Aorta (tissue), 5 donors: ENCODE measurements at places on chromosomes 12 and 14. TPM values are rescaled to one million over a fixed set of nuclear protein-coding genes. Genes with fewer than 3 reads are reported as not detected.

DNA sequence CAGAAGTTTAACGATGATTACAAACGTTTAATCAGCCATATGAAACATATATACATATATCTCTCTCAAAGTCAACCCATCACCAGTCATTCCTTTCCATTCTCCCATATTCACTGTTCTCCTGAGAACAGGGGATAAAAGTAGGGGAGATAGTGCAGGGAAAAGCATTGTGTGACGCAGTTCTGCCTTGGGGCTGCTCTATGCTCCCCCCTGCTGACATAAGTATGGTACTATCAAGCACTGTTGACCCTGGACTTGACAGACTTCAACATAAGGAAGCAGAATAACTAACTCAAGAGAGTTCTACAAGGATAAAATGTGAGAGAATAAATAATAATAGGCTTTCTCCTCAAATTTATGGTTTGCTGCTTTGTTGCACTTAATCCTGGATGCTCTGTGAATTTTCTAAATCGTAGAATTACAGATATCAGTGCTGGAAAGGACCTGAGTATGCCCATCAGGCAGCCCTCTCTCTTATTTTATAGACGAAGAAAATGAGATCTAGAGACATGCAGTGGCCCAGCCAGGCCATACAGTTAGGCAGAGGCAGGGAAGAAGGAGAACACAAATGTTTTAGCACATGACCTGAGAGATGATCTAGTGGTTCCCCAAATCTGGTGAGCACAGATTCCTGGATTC, 87.2 kb downstream of the SCN8A start:
- DNase-seq = no peak

DNA sequence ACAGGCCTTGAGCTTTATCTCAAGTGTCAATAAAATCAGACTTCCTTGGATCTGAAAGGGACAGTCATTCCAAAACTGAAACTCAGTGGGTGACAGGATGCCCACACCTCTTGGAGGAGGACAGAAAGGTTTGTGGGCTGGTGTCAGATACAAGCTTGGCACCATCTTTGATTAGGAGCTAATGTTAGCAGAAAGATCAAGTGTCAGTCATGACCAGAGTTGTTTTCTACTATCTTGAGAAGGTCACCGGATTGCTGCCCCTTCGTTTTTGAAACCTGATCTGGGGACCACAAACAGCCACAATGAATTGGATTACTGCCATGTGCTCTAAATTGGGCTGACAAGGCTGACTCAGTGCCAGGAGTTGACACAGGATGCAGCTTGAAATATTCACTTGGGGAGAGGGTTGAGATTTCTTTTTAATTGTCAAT, 88.3 kb downstream of the OTOGL start:
- no peak for DNase-seq

PLEKHG7 gene
- not detected for total RNA-seq

GPX2 gene
- total RNA-seq = not detected

LHX5 gene
- not detected for total RNA-seq

TAS2R30 gene
- 8.6 TPM for total RNA-seq

GLT8D2 gene
- 64.4 TPM for total RNA-seq

- DNase-seq = no peak
Observed at GRCh38 chr12:116135209-116135930, 142.1 kb downstream of the MED13L start.

DNA sequence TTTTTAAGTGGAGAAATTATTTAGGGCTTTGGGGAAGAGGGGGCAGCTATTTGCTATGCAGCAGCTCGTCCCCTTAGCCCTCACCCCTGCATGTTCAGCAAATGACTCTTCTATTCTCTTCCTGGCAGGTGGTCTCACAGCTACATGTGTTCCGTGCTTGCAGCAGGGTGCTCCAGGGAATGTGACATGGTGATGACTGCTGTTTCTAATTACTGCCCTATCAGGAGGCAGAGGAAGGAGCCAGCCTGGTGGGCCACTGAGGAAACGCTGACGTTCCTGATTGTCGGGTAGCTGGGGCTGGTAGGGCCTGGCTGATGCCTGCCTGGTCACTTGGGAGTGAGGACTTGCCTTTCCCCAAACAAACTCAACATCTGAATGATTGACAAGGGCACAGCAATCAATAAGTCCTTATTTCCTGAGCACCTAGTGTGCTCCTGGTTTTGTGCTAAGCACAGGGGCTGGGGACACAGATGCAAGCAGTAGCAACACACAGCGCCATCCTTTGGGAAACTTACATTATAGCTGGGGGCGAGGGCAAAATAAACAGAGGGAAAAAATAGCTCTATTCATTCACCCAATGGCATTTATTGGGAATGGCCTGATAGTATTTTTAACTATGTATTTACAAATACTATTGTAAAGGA, 377.8 kb downstream of the FUT8 start:
- DNase-seq = no peak

DNA sequence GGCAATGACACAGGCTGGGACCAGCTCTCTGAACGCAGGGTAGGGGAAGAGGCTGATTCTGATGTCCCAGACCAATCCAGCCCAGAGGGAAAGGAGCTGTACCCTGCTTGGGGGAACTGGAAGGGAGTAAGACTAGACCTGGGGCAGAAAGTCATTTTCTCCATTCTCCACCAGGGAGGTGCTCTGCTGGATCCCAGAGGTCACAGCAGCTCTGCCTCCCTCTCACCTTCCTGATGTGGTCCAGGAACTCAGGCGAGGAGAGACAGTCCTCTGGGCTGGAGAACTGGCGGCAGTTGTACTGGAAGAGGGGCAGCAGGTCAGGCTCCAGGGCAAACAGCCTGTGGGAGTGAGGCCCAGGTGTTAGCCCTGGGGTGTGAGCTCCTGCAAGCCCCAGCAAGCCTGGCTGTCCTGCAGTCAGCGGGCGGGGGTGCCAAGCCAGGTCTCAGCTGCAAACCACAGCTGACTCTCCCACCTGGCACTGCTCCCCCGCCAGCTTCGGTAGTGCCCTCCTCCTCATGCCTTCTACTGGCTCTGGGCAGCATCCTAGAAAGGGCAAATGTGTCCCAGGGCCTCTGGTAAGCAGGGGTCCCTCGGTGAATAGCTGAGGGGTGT, 1.9 kb downstream of the NGB start:
- no peak for DNase-seq

DNA sequence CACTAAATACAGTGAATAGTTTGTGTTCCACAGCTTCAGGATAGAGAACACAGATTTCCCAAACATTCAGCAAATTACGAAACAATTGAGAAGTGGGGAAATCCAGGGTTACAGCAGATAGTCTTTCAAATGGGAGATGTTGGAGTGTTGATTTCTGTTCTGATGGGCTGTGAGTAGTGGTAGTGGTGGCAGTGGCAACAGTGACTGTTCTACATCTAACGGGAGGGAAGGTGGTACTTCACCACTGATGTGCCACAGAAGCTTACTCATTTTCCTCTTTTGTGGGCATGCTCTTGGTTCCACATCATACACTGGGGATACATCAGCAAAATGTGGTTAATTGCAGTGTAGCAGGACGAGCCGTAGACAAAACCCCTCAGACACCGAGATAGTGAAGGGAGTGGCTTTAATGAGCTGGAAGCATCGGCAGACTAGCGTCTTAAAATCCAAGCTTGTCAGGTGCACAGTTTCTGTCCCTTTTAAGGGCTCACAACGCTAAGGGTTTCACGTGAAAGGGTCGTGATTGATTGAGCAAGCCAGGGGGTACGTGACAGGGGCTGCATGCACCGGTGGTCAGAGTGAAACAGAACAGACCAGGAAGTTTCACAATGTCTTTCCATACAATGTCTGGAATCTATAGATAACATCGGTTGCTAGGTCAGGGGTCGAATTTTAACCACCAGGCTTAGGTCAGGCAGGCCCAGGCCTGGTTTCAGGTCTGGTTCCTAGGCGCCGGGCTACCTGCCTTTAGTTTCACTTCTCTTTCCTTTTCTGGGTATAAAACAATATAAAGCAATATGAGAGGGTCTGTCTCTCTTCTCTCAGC, 330.6 kb upstream of the FBXO33 start:
- no peak for DNase-seq

SAMD15 gene
- 0.71 TPM for total RNA-seq

- no peak for DNase-seq
Observed at GRCh38 chr14:105471823-105472485, 2.7 kb upstream of the CRIP2 start.

BIN2 gene
- 11.7 TPM for total RNA-seq

GRCh38 chr12:117857632-117858612, 110.9 kb downstream of the KSR2 start:
- DNase-seq = no peak

LRP1-AS gene
- not detected for total RNA-seq

GRCh38 chr12:96211988-96212387, 17.8 kb downstream of the ELK3 start:
- no peak for DNase-seq

REM2 gene
- 0.75 TPM for total RNA-seq
